ENCODE measurements at places on chromosomes 2 and 18. TPM values are rescaled to one million over a fixed set of nuclear protein-coding genes. Genes with fewer than 3 reads are reported as not detected.

Gene ALMS1
- 17.5 TPM for total RNA-seq

GRCh38 chr2:239208465-239209180 is 192.2 kb downstream of the HDAC4 start:
- H3K36me3 ChIP-seq: no peaks in the 10 kb centered on the region
- no peaks in the 10 kb centered on the region for H3K27me3 ChIP-seq
- H3K4me1 ChIP-seq: no peaks in the 10 kb centered on the region

DNA sequence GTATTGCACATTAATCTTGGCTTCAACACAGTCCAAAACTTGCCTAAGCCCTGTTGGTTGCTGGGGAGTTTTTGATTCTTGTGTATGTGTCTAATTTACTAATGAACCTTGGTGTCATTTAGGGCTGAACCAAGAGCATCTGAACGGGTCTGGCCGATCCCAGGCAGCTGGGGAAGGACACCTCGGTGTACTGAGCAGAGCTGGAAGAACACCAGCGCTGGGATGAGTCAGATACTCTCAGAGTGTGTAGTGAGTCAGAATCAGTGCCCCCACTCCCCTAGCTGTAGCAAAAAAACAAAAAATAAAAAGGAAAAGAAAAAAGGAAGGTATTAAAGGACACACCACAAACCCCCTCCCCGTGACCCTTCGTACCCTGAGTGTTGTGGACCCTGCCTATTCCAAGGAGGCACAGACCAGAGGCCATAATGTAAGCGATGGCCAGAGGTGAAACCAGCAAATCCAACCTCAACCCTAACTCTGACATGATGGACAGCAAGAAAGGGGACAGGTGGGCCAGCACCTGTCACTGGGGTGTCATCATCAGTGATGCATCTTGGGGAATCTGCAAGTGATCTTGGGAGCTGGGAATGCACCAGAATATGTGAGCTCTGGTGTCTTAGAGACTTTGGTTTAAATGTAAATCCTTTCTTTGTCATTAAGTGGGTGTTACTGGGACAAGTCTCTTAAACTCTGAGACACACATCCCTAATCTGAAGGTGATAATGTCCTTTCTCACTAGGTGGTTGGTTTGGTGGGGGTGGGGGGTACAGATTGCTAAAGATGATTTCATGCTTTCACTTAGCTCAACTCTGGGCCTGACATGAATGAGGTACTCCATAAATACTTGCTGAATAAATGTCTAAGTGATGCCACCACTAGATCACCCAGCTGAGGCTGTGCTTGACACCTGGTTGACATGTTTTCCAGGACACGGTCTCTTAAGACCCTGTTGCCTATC is 34.2 kb upstream of the NCOA1 start:
- no peak overlapping the region for H3K4me3 ChIP-seq
- no peaks in the 10 kb centered on the region for H3K27me3 ChIP-seq
- H3K4me1 ChIP-seq: no peaks in the 10 kb centered on the region

DNA sequence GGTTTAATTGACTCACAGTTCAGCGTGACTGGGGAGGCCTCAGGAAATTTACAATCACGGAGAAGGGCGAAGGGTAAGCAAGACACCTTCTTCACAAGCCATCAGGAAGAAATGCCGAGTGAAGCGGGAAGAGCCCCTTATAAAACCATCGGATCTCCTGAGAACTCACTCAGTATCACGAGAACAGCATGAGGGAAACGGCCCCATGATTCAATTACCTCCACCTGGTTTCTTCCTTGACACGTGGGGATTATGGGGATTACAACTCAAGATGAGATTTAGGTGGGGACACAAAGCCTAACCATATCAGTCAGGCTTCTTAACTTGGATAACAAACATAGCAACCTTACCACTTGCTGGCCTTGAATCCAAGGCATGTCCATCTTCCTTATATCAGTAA is 289.0 kb upstream of the STON1 start:
- H3K27me3 ChIP-seq: no peaks in the 10 kb centered on the region
- no peak for DNase-seq
- no peak overlapping the region for H3K4me3 ChIP-seq
- H3K4me1 ChIP-seq: no peaks in the 10 kb centered on the region
